DMS153 (cell line): ENCODE measurements at places on chromosomes 2 and 18.

DNA sequence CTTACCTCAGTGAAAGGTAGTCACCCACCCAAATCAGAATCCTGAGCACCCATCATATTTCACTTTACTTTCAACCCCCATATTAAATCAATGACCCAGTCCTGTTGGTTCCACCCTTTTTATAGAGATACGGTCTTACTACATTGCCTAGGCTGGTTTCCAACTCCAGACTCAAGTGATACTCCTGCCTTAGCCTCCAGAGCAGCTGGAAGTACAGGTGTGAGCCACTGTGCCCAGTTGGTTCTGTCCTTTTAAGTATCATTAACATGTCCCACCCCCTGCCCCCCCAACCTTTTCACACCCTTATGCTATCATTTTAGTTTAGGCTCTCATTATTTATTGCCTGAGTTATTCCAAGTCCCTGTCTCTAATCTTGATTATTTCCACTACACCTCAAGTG is 28.7 kb downstream of the MSH6 start:
- no peak for DNase-seq

GRCh38 chr2:52974127-52974526 is 793.5 kb upstream of the CHAC2 start:
- DNase-seq, result no peak

GRCh38 chr2:190216829-190217228 is 102.8 kb downstream of the HIBCH start:
- peak; percentile 36 for DNase-seq

GRCh38 chr2:31235504-31235902 is 1.6 kb downstream of the EHD3 start:
- no peak for DNase-seq

DNA sequence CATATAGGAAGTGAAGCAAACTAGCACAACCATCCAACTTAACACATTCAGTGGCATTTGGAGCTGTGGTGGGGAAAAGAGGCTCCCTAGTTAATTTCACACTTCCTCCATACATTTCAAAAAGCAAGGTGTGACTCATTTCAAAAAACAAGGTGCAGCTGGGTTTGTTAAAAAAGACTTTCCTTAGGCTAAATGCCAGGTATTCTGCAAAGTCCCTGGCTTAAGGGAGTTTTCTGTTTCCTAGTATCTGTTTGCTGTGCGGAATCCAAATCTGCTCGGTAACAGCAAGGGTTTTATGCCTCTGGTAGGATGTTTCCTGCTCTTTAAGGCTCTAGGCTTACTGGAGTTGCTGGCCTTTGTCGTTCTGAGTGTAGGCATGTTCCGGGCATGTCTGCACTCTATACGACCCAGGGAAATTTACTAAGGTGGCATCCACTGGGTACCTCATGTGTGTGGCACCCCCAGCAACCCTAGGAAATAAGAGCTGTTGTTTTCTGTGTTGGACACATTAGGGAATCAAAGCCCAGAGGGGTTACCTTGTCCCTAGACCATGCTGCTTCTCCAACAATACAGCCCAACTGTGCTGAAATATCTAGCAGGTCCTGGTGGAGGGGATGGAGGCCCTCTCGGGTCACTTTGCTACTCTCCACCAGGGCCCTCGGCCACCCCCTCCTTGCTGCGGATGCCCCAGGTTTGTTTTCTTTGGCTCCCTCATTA is 634 bp upstream of the MSGN1 start:
- no peak for DNase-seq

- no peak for DNase-seq
Measured at GRCh38 chr2:55232863-55233657, 572 bp downstream of the RPS27A start.

DNA sequence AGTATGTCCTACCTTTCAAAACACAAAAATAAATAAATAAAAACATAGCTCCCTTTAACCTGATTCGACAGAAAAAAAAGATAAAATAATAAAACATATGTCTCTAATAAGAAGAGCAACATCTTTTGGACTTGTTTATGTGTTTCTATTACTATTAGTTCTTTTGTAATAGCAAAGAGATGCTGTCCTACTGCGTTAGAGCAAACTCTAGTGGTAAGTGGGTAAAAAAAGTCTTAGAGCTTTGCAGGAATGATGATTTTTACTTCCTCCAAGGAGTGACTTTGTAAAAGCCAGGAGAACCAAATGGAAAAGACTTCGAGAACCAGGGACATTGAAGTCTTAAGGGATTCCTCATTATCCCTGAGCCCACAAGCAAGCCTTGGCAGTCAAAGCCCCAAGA is 450.1 kb downstream of the METTL4 start:
- no peak for DNase-seq

GRCh38 chr2:48347712-48348111 is 182.2 kb upstream of the STON1 start:
- no peak for DNase-seq

DNA sequence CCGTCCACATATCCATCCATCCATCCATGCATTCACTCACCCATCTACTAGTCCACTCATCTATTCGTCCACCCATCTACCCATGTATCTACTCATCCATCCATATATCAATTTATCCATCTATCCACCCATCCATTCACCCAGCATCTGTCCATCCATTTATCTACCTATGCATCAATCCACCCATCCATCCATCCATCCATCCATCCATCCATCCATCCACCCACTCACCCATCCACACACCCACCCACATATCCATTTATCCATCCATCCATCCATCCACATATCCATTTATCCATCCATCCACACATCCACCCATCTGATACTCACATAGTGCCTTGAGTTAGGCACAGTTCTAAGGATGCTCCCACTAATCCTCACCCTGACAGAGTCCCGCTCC is 99.0 kb downstream of the MBP start:
- DNase-seq, result no peak

DNA sequence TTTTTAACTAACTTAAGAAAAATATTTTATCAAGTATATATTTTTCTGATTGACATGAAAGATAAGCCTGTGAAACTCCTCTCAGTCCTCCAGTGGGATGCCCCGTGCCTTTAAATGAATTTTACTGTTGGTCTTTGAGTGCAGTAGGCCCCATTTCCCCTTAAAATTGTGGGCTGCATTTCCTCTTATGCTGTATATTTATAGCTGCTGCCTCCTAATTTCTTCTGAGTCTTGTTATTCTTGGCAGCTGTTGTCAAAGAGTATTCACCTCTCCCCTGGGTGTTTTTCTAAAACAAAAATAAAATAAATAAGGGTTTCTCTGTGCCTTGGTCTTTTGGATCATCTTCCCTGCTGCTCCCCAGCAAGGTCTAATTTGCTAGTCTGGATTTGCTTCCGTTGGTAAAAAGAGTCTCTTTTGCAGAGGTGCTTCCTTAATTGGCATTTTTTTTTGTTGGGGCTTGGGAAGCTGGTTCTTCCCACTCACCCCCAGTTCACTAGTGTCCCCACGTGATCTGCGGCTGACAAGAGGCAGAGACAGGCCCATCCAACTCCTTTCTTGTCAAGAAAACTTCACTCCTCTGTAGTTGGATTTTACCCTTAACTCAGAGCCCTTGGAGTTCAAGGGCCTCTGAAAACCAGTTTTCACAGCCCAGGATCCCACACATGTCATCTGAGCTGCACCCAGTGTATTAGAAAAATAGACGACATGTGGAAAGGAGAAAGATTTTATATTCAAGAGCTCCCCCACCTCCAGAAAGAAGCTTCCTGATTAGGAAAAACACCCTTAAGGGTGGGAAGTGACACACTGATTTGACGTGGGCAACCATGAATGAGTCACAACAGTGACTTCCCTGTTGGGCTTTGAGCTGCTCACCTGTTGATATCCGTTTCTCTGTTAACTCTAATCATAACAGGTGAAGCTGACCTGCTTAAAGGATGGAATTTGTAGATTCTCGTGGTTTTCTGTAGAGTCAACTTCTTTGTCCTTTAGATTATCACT is 431.5 kb downstream of the DCDC2C start:
- peak; percentile 5 for DNase-seq

- no peak for DNase-seq
Measured at GRCh38 chr2:237692601-237693290, 65.4 kb downstream of the LRRFIP1 start.

GRCh38 chr18:68854786-68855391 is 57.0 kb downstream of the CCDC102B start:
- DNase-seq, result no peak

DNA sequence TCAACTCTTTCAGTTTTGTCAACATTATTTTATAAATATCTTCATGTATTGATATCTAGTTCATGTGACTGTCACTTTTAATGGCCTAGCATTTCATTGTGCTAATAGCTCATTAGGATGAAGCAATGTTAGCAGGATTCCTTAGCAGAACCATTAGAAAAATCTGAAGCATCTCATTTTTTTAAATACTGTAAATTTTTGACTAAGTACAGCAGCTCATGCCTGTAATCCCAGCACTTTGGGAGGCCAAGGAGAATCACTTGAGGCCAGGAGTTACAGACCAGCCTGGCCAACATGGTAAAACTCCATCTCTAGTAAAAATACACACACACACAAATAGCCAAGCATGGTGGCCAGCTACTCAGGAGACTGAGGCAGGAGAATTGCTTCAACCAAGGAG is 15.6 kb upstream of the ANTXR1 start:
- no peak for DNase-seq

DNA sequence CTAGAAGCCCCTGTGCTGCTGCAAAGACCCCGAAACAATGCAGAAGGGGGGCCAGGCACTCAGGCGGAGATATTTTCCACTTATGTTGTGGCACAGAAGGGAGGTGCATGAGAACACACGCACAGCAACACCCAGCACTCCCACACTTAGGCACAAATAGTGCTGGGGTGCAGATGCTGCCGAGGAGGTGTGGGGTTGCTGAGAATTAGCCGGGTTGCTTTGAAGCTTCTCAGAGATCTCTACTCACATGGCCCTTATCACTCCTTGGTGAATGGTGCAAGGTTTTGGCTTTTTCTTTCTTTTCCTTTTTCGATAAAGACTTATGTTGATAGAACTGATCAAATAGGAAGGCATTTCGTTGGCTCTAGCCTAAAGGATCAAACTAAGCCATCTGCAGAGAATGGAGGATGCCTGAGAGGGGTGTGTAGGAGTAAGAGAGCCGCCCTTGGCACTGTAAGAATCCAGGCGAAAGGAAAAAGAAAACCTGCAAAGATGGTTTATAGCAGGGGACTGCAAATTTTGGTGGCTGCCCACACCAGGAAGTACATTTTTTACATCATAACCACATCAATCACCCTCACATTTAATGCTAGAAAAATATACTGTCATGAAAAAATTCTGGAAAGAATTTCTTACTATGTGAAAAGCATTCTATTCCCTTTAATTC is 27.9 kb upstream of the FHL2 start:
- DNase-seq, result no peak

- no peak for DNase-seq
Measured at GRCh38 chr18:67194886-67195285, 321.6 kb downstream of the DSEL start.

GRCh38 chr18:21406116-21406515 is 164.1 kb downstream of the GREB1L start:
- DNase-seq, result no peak

GRCh38 chr18:58336605-58337004 is 292.3 kb downstream of the ALPK2 start:
- DNase-seq, result no peak

DNA sequence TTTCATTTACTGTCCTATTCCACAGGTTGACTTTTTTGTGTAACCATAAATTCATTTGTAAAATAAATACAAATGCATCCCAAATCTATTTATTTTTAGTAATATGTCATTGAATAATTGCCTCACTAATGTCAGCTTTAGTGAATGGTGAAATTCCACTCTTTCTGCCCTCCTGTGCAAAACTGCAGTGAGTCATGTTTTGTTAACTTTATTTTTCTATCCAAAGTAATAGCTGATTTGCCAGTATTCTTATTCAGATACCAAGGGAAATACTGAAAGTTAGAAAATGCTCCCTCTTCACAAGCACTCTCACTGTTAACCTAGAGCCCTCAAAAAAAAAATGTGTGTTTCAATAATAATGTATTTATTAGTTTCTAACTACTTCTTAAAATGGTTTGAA is 322.8 kb downstream of the RIT2 start:
- DNase-seq, result no peak

DNA sequence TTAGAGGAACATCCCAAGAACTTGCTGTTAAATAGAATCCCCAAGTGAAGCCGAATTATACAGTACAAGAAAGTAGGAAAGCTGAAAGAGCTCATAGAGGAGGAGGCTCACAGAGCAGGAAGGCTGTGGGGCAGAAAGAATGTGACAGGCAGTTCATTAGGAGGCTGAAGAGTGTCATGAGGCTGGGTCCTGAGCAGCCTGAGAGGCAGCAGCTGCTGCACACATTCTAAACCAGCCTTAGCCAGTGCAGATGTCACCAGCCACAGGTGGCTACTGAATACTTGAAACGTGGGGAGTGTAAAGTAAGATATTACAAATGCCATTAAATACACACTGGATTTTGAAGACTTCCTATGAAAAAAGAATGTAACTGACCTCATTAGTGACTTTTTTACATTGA is 490.2 kb upstream of the KLHL29 start:
- DNase-seq, result no peak

DNA sequence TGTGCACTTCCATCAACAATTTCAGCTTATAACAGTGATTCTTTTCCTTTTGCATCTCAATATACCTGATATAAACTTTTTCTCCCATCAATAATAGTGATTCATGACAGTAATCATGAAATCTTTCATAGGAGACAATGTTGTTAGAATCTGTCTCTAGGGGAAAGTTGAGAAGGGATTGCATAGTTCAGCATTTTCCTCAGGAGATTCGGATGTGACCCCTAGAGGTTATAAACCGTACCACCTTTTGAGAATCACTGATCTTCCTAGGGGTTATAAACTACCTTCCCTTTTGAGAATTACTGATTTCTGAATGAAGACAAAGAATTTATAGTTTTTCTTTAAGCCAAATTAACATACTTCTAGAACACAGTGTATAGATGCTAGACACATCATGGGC is 53.0 kb upstream of the GALNT3 start:
- no peak for DNase-seq

GRCh38 chr2:217142649-217143266 is 282.9 kb upstream of the TNP1 start:
- no peak for DNase-seq

- no peak for DNase-seq
Measured at GRCh38 chr2:237315170-237315828, 98.7 kb downstream of the COL6A3 start.

DNA sequence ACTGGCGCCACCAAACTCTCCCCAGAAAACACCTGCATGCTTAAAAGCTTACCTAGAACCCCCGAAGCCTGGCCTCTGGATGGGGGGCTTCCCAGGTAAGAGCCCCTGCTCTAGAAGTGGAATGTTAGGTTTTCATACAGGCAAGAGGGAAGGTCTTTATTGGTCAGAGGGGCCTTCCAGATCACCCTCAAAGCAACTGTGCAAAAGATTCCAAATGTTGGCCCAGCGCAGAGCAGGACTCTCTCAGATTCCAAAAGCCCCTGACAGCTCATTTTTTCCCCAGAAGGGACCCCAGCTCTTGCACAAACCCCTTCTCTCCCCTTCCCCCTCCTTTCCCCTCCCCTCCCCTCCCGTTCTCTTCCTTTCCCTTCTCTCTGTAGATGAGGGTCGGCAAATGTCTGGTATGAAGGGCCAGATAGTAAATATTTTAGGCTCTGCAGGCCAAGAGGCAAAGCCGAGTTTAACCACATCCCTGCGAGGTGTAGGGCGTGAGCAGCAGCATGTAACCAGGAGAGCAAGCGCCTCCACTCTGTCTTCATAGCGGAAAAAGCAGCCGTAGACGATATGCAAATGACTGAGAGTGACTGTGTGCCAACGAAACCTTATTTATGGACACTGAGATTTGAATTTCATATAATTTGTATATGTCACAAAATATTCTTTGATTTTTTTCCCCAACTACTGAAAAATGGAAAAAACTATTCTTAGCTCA is 116.9 kb downstream of the SMAD7 start:
- no peak for DNase-seq
